ENCODE measurements at places on chromosomes 1 and 21.

DNA sequence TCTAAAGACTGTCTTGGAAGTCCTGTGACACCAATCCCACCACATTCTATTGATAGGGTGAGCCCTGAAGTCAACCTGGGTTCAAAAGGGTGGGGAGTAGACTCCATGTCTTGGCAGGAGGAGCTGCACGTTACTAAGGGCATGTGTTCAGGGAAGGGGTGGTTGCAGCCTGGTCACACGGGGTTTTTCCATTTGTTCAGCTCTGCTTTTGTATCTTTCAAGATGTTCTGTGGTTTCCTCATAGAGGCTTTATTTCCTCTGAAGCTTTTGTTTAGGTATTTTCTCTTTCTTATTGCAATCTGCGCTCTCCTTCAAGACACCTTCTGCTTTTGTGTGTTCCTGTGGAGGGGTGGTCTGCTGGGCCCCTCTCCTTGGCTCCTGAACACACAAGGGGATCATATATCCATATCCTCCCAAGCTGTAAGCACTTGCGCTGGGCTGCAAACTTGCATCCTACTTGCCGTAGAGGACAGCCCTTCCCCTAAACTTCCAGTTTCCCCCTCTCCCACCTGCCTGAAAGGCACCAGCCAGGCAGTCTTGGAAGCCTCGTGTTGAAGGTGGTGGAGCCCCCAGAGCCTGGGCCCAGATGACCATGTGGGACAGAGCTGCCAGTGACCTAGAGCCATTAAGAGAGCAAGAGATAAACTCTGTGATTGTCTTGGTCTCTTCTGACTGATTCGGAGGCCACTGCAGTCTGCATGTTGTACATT, 62.5 kb upstream of the TRAPPC10 start:
- no peak for DNase-seq

DNA sequence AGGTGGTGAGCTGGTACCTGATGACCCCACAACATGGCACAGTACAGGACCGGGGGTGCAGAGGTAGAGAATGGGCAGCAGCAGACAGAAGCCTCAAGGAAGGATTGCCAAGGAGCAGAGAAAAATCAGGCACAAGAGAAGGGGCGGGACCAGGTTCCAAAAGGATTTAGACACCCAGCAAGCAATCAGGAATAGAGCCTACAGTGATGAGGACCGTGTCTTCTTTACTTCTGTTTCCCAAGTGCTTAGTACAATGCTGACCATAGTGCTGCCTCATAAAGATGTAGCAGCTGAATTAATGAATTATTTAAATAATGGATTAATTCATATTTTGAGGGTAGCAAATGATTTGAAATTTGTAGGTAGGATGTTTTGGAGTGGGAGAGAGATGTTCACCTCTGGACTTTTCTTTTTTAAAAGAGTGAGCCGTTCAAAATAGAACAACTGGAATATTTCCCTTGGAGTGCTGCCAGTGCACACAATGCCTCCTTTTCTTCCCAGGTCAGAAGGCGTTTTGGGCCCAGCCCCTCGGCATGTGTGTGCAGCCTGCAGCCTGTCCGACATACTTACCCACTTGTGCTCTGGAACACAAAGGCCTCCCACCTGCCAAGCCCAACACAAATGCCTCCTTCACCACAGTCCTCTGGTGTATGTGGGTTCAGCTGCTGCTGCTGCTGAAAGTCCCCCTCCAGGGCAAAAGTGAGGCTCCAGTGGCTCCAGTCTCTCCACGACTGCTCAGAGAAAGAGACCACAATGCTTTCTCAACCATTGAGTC, 19.6 kb downstream of the KANK4 start:
- DNase-seq, result no peak

DNA sequence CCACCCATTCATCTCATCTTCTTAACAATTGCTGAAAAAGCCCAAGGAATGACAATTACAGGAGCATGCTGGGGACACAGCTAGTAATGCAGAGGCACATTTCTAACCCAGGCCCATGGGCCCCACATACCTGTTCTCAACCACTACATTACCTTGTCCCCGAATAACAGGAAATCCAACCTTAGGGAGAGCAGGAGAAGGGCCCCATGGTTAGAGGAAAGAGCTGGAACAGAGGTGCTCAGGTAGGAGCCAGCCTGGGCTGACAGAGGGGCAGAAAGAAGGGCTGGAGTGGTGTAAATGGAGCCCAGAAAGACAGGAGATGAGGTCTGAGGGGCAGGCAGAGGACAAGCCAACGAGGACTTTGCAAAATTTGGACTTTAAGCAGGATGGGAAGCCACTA, 11.4 kb upstream of the S100A8 start:
- no peak for DNase-seq

DNA sequence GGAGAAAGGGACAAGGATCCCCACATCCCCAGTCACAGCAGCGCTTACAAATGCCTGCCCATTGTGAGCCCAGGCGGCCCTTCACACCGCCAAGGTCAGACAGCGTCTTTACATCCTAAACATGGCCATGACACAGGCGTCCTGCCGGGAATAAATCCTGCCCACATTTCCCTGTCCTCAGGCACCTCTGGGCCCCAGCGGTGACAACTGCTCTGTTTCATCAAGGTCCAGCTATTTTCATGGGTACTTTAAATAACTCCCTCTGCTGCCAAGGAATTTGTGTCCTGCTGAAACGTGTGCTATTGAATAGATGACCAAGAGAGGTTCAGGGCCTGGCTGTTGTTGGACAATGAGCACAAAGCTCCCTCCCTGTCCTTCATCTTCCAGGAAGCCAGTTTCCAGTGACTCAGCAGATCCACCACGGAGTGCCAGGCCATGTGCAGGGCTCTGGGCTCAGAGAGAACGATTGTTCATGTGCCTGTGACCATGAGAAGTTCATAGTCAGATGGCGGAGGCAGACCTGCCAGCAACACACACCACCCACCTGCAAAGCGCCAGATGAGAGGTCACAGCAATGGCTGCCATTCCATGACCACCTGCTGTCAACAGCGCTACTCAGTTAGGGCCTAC, 195.8 kb downstream of the MATN1 start:
- no peak for DNase-seq

DNA sequence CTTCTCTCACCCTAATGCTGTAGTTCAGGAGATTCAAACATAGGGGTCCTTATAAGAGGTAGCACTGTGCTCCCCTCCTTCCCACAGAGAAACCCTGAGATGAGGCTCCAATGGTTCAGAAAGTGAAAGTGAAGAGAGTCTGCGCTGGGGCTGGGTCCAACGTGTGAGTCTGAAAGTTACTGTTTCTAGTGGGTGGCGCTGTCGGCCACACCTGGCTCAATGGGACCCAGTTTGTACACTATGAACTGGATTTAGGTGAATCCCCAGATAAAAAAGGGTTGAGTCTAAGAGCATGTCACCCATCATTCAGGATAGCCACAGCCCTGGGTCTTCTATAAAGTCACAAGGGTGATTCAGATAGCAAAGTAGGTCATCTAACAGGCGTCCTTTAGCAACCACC, 2.8 kb downstream of the SMCP start:
- DNase-seq, result no peak

GRCh38 chr1:228664399-228664914, 70.8 kb upstream of the RHOU start:
- DNase-seq, result peak; percentile 60

DNA sequence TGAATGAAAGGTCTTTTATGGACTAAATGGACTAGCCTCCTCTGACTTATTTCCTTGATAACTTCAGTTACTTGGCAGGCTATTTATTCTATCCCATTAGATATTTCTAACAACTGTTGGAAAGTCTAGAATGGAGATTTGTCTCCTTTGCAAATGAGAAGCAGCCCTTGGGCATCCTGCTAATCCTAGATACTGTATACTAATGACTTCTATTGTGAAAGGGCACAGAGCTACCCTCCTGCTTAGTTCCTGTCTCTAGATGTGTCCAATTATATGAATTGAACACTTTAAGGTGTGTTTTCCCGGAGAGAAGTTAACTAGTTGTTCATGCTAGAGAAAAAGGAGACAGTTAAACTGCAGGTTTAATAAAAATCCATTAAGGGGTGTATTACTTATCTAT, 10.2 kb upstream of the NCMAP start:
- DNase-seq, result no peak

DNA sequence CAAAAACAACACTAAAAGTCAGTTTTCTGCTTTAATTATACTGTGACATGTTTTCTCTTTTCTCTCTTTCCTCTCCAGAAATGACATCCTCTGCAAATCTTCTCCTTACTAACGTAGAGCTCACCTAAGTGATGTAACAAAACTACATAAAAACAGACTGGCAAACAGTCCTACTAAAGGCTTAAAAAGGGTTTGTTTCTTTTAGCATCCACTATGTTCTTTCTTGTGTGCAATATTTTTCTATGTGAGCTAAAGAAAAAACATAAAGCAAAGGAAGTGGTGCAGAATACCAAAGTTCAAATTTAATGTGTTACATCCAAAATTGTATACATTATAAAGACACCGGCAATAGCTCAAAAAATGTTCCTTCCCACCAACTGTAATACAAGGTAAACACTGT, 14.5 kb downstream of the USP24 start:
- DNase-seq, result no peak

- DNase-seq, result peak; percentile 30
Measured at GRCh38 chr1:45836451-45836850, 33.0 kb downstream of the MAST2 start.

GRCh38 chr1:162689745-162690671, 57.7 kb downstream of the DDR2 start:
- no peak for DNase-seq

DNA sequence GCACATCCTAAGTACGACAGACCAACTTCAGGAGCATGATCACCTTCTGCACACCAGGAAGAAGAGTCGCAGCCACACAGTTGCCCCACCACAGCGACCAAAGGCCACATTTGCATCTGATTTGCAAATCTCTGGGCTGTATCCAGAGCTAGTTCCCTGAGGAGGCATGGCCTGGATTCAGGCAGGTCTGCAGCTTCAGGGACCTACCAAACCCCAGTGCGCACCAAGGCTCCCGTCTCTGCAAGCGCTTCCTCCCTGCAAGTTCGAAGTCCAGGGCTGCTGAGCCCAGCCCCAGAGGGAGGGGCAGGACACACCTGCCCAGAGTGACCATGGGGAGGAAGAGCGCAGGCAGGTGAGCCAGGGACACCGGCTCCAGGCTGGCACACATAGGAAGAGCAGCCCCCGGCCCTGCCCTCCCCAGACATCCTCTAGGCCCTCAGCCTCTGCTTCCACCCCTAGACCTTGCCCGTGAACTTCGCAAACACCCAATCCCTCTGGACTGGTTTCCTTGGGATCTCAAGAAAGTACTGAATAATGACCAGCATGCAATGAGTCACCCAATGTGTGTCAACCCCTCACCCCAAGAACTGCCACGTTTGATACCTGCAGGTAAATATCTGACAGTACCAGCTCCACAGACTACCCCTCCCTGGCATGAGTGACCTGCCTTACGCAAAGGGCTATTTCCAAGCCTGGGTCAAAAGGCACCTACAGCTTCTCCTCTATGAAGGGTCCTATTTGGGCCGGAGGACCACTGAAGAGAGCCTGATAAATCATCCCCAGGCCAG, 36.8 kb downstream of the CASZ1 start:
- no peak for DNase-seq

DNA sequence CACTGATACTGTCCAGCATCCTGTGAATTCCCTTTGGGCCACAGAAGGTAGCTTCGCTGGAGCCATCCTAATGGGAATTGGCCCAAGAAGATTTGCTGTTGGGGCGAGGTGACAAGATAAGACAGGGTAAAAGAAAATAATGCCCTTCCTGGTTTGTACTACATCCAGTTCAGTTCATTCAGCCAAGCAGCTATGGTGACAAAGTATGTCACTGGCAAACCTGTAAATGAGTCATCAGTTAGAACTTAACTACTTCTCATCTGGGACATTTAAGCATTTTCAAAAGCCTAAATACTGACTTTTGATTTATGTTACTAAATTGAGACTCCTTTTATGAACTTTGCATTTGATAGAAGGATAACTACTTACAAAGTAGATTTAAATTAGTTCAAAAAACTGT, 54.2 kb downstream of the WDR64 start:
- DNase-seq, result no peak

GRCh38 chr1:109636201-109636952, 16.7 kb downstream of the AMPD2 start:
- DNase-seq, result no peak

- DNase-seq, result no peak
Measured at GRCh38 chr1:98002288-98002687, 81.5 kb upstream of the DPYD start.

DNA sequence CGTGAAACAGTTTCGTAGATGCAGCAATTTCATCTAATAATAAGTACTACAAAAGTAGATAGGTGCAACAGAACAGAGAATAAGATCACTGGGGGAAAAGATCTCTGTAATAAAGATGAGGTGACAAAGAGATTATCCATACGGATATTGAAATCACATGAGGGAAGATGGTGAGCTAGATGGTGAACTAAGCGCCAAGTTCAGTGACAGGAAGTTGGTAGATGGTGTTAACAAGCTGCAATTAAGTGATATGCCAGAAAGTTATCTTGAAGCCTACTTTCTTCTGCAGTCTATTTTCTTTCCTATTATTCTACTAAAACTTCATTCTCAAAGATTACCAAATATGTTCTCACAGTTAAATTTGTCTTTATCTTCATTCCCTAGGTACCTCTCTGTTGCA, 7.1 kb downstream of the LRIF1 start:
- DNase-seq, result no peak

DNA sequence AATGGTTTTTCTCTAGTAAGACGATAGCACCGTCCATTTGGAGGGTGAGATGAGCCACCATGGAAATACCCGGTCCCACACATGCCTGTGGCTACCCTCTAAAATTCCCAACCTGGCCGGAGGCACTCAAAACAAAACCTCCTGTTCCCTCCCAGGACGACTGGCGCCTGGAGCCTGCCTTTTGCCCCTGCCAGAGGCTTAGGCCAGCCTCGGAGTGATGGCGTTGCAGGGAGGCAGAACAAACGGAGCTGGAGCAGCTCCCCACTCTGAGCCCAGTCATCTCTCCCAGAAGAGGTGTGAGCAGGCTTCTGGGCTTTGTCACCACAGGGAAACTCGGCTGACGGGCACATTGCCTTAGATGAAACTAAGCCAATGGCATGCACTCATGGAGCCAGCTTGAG, 213.7 kb upstream of the HOOK1 start:
- DNase-seq, result no peak
